ENCODE measurements at places on chromosomes 7 and 10.

GRCh38 chr7:138835087-138835486, 37.1 kb upstream of the ATP6V0A4 start:
- DNase-seq = no peak

DNA sequence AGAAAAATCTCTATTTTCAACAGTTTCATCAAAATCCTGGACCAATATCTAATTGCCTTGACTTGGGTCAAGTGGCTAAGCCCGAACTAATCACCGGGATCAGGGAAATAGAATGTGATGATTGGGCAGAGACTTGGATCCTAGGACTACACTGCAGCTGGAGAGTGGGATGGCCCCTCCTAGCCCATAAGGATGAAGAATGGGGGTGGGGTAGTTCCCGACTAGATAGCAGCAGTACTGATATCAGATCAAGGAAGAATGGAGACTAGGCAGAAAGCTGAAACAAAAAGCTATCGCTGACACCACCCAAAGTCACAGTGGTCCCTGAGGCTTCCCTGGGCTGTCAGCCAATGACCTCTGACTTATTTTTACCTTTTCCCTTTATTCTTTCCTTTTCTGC, 160.4 kb upstream of the PHYHIPL start:
- DNase-seq = no peak

DNA sequence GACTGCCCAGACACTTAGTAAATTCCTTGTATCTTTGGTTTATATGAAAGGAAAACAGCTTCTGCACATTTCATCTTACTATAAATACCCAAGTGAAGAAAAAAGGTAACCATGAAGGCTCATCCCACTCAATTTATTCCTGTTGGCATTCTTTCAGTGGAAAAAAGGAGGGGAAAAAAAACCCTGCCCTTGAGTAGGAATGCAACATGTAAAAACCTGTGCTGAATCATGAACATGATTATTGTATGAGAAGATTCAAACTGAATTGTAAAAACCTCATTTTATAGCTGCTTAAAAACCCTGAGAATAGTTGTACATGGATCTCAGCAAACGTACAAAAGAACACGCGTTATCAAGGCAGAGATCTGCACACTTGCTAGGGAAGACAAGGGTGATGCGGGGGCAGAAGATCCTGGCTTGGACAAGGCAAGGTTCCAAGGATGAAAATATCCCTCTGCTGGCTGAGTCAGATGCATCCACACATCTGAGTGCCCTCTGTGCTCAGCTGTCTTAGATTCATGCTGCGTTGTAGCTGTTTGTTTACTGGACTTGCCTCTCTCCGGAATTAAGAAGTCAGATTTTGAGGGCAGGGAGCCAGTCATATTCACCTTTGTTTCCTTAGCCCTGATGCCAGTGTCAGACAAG, 658.2 kb downstream of the PARD3 start:
- DNase-seq = no peak

DNA sequence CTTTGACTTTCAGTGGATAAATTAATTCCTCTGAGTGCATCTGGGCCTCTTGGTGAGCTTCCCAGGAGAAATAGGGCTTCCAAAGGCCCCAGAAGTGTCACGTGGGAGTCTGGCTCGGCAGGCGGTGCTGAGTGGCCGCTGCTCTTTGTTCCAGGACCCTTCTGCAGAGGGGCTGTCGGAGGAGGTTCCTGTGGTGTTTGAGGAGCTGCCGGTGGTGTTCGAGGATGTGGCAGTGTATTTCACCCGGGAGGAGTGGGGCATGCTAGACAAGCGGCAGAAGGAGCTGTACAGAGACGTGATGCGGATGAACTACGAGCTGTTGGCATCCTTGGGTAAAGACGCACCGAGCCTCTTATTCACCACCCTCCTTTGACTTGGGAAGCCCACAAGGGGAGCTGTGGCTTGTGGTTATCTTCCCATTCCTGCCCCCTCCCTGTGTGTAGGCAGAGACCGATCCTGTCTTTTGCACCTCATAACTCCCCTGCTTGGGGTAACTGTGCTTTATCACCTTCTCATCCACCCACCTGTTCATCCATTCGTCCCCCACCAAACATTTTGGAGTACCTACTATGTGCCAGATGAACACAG, 11.9 kb downstream of the ZNF862 start:
- no peak for DNase-seq

DNA sequence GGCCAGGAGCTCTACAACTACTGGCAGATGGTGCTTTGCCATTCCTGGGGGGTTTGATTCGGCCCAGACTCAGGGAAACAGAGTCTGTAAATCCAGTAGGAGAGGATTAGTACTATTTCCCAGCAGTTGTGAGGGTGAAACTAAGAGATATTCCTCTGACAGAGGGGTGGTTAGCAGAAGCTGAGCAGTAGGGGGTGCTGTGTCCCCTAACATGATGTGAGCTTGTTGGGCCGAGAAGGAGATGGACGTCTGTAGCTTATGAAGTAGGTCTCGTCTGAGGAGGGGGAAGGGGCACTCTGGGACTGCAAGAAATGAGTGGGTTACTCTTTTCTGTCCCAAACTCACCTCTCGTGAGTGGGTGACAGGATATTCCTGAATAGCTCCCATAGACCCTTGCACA, 179.2 kb upstream of the MBL2 start:
- peak; percentile 2 for DNase-seq

DNA sequence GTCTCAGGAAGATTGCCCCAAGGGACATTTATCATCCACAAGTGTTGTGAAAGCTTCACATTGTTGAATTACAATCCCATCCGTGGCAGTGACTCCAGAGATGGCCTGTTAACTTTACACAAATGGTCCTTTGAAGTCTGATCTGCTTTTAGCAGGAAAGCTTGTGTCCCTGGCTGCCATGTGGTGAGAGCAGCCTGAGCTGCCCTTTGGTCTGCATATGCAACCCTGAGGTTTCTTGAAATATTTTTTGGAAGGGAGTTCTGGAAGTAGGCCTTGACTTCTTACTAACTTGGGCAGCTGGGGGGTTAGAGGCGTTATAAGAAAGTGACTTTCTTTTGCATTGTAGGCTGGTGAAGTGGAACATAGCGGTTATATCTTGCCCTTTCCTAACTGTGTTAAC, 41.3 kb upstream of the FAM180A start:
- no peak for DNase-seq

DNA sequence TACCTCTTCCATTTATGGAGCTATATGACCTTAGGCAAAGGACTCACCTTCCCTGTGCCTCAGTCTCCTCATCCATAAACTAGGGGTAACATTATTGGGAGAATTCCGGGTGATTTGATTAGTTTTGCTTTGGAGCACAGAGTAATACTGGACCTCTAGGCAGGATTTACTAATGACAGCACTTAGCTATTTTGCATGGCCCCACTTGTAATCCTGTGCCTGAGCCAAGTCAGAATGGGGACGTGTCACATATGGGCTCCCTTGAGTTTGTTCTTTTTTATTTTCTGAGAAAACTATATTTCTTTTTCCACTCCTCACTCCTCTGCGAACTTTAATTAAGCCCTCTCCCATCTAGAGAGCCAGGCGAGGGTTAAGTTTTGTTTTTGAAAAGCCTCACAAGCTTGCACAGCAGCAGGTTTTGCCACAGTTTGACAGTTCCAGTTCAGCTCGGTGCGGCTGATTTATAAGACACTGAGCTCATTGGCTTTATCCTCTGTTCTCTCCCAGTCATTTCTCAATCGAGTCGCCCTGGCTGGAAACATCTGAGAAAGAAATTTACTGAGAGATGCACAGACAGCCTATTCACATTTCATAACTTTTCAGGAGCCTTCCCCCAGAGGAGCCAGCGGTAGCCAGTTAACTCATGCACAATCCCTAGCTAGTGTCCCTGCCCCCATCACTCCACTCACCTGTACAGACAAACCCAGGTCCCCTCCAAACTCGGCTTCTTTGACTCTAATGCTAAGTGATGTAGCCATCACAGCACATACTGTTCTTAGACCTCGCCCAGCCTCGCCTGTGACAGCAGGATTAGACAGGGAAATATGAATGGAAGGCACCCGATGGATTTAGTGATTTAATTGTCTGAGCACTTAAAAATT, 441.9 kb upstream of the NPVF start:
- no peak for DNase-seq

- no peak for DNase-seq
These were observed 8.1 kb downstream of the TRPV5 start for GRCh38 chr7:142925413-142925812.

DNA sequence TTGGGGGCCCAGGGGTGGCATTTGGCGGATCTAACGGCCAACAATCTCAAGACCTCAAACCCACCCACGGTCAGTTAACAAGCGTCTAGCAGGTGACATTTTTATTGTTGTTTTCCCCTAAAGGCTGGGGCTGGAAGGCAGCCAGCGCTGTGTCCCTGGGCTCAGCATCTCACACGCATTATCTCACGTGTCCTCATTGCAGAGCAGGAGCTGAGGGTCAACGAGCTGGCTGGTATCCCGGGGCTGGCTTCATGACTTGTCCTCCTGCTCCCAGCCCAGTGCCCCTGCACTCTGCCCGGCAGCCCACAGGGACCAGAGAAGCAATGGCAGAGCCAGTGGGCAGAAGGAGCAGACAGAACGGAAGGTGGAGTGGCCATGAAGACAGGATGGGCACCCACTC, 54.4 kb upstream of the TMEM273 start:
- no peak for DNase-seq
